ENCODE measurements at places on chromosomes 5 and 9.

DNA sequence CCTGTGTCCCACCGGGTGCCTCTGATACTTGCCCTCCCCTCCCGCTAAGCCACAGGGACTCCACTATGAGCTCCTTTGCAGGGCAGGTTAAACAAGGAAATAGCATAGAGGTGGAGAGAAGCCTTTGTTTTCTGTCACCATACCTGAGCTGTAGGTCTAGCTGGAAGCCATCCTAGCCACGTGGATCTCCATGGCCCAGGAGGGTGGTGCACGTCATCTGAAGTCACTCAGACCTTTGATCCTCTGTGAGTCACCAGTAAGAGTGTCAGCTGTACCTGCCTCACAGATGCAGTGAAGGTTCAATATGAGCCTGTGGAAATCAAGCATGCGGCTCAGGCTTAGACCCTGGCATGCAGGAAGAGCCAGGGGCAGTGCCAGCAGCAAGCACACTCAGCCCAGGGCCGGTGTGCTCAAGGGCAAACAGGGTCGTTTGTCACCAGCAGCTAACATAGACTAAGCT, 55.1 kb downstream of the ASS1 start:
- DNase-seq = no peak

DNA sequence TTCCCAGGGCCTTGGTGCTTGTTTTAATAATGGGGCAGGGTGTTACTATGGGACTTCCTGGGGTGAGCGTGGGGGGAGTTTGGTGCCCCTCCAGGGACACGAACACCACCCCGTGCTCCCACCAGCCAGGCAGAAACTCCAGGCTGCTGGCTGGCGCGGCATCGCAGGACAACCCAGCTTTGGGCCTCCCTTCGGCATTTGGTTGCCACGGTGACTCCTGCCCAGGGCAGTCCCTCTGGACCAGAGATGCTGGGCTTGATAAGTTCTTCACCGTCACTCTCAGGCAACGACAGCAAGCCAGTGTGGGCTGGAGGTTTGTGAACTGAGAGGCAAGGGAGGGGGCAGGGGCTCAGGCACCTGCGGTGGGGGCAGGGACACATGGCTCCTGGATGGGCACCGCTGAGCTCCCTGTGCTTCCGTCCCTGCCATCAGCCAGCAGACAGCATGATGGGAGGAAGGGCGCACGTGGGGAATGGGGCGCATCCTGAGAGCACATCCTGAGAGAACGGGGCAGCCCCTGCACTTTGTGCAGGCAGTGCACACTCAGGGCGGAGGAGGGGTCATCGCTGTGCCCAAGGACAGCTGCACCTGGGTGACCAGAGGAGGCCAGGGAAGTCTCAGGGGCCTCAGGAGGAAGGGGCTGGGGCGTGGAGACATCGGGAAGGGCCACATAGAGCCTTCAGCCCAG, 116.4 kb downstream of the RXRA start:
- peak; percentile 17 for DNase-seq

GRCh38 chr9:135924628-135925338, 17.4 kb upstream of the CAMSAP1 start:
- no peak for DNase-seq

GRCh38 chr5:53008751-53009150, 19.6 kb downstream of the ITGA2 start:
- DNase-seq = no peak

DNA sequence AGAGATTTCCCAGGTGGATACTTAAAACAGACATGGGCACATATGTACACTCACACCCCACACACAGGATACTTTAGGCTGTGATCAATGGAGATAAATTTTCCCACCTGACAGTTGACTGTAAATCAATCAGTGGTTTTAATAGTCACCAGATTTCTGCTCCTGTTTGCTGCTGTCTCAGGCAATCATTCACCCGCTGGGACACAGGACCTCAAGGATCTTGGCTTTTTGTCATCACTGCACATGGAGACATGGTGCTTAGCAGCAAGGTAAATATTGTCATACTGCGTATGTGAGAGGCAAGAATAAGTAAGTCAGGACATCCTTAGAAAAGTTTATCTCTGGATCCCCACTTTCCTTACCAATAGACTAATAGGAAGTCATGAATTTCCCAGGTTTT, 60.8 kb upstream of the KLF9 start:
- DNase-seq = no peak

DNA sequence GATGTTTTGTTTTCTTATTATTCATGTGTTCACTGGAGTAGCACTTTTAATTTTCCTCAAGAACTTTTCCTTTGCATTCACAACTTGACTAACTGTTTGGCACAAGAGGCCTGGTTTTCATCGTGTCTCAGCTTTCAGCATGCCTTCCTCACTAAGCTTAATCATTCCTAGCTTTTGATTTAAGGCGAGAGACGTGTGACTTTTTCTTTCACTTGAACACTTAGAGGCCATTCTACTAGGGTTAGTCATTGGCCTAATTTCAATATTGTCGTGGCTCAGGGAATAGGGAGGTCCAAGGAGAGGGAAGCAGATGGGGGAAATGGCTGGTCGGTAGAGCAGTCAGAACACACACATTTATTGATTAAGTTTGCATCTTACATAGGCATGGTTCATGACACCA, 94.0 kb downstream of the ZNF462 start:
- DNase-seq = no peak

DNA sequence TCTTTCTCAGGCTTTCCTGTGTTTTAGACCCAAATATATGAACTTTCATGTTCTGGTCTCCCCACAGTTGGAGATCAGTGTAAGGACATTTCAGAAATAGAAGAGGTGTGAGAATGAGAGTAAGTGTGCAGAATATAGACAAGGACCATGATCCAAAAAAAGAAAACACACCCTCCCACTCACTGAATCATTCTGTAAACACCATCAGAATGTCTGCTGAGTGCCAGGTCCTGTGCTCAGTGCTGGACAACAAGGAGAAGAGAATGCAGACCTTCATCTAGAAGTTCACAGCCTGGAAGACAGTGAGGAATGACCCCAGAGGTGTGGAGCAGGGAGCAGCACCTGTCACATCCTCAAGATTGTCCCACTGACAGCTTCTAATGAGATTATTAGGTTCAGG, 19.1 kb upstream of the SH3RF2 start:
- DNase-seq = no peak

- no peak for DNase-seq
Observed at GRCh38 chr5:15069407-15069905, 197.9 kb upstream of the ANKH start.

GRCh38 chr9:84744195-84744594, 74.7 kb downstream of the NTRK2 start:
- DNase-seq = no peak

All from NCI-H1105 treated with DMSO at 0.1 percent for 48 hours (cell line).